ENCODE measurements at places on chromosomes 1 and 21.

DNA sequence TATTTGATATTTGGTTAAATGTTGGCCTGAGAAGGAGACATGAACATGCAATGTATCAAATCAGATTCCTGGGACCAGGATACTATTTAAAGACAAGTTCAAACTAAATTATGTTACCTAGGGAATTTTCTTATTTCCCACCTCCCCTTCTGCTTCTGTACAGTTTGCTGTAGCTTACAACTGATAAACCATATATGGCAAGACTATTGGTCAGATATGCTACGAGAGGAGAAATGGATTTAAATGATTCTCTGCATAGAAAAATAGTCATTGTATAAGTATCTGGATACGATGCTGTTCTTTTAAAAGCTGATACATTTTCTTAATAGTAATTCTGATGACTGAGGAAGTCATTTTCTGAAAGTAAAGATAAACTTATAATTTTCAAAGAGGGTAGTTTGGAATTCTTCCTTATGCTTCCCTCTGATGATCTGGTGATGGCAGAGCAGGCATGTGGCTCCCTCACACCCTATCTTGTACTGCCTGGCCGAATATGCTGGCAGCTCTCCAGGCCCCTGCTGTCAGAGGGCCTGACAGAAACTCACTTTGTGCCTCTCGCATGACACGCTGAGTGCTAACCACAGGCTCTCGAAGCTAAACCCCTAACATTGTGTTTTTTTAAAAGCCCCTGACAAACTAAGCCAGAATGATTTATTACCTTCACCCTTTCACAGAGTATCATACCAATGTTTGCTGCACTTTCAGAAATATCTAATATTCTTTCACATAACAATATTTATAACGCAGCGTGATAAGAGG is 19.4 kb downstream of the RRP15 start:
- DNase-seq = no peak

- DNase-seq = no peak
Measured at GRCh38 chr1:234745844-234746797, 136.1 kb upstream of the IRF2BP2 start.

DNA sequence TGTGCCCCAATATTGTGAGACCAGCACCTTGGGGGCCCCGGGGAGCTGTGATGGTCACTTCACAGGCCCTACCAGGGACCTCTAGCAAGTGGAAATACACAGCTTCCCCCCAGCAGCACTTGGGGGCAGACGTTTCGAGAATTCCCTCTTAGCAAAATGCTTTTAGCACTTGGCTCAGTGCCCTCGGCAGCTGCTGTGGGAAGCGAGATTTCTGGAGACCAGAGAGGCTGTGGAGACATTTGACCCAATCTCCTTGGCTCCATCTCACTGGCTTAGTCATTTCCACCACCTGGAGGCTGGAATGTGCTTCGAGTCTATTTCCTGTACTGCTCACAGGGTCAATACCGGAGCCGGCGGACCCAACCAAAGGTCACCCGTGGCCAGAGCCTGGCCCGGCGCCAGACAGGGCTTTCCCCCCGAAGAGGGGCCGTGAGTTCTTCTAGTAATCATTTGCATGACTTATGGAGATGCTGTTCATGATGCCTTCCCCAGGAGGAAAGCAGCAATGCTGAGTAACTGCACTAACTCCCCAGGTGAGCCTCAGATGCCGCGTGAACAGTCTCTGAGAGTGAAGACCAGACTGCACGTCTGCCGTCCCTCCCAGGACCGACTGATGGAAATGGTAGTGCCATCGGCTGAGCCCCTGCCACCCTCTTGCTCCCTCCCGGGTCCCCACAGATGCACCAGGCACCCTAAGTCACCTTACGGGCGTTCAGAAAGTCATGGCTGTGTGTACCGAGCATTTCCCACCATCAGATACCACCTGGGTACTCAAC is 4.4 kb upstream of the C2CD2 start:
- DNase-seq = no peak

DNA sequence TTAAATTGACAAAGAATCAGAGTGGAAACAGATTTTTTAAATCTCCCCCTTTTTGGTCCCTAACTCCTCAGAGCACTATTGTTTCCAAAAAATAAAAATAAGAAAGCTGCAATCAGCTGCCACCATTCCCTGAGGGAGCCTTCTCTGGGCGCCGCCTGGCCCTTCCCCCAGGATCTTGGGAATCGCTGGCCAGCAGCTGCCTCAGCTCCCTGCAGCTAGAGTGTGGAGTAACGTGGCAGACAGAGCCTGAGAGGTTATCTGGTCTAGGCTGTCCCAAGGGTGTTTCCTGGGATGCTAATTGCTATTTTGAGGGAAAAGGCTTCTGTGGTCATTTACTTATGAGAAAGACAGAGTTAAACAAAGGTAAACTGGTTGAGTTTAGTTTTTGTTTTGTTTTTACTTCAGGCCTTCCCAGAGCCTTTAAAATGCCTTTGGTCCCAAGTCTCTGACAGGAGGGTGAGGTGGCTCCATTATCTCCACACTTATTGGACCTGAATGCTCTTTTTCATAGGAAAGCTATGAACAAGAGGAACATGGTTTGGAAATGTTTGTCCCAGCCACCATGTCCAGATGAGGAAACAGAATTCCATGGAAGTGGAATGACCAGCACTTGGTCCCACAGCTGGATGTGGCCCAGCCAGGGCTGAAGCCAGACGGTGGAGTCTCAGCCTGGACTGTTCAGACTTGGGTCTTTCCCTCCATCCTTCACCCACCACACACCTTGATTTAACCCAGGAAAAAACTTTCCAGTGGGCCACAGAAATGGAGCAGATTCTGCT is 14.1 kb upstream of the KIAA1614 start:
- no peak for DNase-seq

GRCh38 chr1:89149976-89150375 is 24.1 kb upstream of the GBP2 start:
- no peak for DNase-seq

DNA sequence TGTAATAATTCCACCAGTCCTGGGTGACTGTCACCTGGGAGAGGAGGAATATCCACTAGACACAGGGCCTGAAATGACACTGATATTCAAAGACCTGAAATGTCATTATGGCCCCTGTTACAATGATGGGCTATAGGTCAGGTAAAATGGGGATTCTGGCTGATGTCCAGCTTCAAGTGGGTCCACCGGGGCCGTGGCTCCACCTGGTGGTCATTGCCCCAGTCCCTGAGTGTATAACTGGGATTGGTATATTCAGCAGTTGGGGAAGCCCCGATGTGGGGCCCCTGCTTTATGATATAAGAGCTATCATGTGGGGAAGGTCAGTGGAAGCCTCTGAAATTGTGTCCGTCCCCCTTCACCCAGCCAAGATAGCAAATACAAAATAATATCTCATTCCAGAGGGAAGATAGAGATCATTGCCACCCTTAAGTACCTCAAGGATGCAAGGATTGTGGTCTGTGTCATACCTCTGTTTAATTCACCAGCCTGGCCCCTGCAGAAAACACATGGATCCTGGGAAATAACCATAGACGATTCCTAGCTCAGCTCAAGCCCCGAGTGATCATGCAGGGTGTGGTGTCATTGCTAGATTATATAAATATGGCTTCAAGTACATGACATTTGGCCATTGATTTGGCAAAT is 19.4 kb downstream of the PLEKHO1 start:
- peak; percentile 76 for DNase-seq

DNA sequence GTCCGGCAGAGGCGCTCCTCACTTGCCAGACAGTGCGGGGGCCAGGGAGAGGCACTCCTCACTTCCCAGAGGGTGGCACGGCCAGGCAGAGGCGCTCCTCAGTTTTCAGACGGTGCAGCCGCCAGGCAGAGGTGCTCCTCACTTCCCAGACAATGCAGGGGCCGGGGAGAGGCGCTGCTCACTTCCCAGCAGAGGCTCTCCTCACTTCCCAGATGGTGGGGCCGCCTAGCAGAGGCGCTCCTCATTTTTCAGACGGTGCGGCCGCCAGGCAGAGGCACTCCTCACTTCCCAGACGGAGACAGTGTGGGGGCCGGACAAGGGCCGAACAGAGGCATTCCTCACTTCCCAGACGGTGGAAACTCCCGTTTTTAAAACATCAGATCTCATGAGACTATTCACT is 238.4 kb upstream of the CACYBP start:
- DNase-seq = no peak

- peak; percentile 77 for DNase-seq
Measured at GRCh38 chr1:236685917-236686814, at the start of gene ACTN2. Gene ACTN2 (plus strand): TSS chr1:236686499. CDS start chr1:236686674, 175 bp downstream.

DNA sequence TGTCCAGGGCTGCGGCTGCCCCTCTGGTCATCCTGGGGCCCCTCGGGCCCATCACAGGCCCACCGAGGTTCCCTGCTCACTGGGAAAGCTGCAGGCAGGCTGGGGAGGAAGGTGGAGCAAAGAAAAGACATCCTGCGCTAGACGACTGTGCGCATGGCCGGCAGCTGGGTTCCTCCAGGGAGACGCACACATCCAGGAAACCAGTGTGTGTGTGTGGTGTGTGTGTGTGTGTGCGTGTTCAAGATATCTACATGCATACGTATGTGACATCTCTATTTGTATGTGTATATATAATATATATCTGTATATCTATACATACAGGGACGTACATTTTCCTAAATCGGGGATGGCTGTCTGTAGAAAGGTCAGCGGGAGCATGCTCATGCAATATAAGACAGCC is 63.7 kb downstream of the ACOT7 start:
- no peak for DNase-seq
